ENCODE measurements at places on chromosomes 5 and 9. TPM values are rescaled to one million over a fixed set of nuclear protein-coding genes. Genes with fewer than 3 reads are reported as not detected.

CNTNAP3B gene
- not detected for polyA plus RNA-seq

KIF4B gene
- 0.20 TPM for polyA plus RNA-seq

RMI1 gene
- polyA plus RNA-seq: 28.4 TPM

GDNF gene
- polyA plus RNA-seq: not detected

ESM1 gene
- polyA plus RNA-seq: not detected
